ENCODE measurements at places on chromosomes 4 and X. TPM values are rescaled to one million over a fixed set of nuclear protein-coding genes. Genes with fewer than 3 reads are reported as not detected.

ARSJ gene
- 12.4 TPM for total RNA-seq

QRFPR gene
- not detected for total RNA-seq

- DNase-seq: no peak
These were observed 73.1 kb downstream of the CPZ start for GRCh38 chr4:8665406-8666360.

DNA sequence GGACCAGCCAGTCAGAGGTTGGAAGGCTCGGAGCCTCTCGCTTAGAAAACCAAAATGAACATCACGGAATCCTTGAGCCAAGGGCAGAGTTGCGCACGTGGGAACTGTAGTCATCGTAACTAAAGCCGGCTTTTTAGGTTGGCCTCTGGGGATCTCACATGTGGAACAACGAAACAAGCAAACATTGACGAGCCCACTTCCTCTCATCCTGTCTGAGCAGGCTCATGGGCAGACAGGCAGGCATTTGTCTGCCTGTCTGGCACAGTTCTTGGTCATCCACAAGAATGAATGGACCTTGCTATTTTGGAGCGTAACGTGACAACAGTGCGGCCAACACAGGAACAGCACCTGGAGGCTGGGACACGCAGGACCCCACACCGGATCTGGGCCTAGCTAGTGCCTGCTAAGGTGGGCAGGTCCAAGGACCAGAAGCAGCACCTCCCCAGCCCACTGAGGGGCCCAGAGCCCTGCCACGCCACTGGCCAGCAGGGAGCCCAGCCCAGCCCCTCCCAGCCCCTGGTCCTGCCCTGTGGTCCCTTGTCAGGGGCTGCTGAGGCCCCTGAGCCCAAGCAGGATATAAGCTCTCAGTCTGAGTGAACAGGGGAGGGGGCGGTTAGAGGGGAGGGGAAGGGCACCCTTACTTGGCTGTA lies 9.2 kb upstream of the TREX2 start:
- DNase-seq: no peak

GRCh38 chr4:155077452-155078229 lies 130.8 kb upstream of the NPY2R start:
- DNase-seq: no peak

DNA sequence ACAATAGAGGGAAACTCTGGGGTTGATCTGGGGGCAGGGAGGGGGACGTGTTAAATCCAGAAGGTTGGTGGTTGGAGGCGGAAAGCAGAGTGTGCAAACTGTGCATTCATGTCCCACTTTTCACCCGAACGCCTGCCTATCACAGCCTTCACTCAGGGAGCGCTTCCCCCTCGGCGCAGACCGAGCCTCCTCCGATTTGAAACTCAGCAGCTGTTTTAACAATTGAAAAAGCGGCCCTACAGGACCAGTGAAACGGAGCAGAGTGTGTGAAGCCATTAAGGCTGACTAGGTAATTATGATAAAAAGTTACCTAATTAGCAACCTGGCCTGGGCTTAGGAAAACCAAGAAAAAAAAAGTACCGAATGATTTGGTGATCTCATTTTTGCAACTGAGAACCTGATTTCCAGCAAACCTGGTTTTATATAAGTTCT lies 685 bp upstream of the NDNF start:
- no peak for DNase-seq

- no peak for DNase-seq
These were observed 391.0 kb downstream of the MAGEB5 start for GRCh38 chrX:26606971-26607370.

Data from fibroblast of the aortic adventitia (primary cell).